ENCODE measurements at places on chromosomes 4 and X. TPM values are rescaled to one million over a fixed set of nuclear protein-coding genes. Genes with fewer than 3 reads are reported as not detected.
A peak's percentile ranks its signal among the peaks of the same experiment; 100 is the strongest.

Gene GLUD2
- total RNA-seq, result 2.7 TPM

Gene CCDC160
- 1.6 TPM for total RNA-seq

Gene TRPC5OS
- not detected for total RNA-seq

Gene MAGEA9B
- total RNA-seq, result not detected

GRCh38 chr4:8395504-8396296 is 44.8 kb downstream of the ACOX3 start:
- peaks cover 45% of the 10 kb centered on the region for H3K36me3 ChIP-seq
- H3K27me3 ChIP-seq, result no peaks in the 10 kb centered on the region
- DNase-seq, result no peak

DNA sequence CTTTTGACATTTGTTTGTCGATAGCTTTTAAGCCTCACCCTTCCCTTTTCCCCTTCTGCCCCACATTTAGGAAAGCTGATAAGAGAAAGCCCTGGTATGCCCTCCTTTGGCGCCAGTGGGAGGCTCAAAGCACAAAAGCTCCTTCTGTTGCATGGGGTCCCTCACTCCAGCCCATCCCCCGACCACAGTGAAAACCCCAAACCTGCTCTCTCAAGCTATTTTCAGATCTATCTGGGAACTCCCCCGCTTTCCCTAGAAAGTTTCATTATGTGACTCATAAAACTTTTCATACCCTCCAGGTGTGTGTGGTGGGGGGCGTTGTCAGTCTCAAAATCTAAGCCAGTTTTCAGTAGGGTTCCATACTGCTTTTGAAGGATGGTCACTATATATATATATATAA is 259.0 kb upstream of the PCDH7 start:
- no peaks in the 10 kb centered on the region for H3K27me3 ChIP-seq
- H3K36me3 ChIP-seq, result no peaks in the 10 kb centered on the region
- no peaks in the 10 kb centered on the region for H3K4me1 ChIP-seq
- DNase-seq, result no peak
- no peak overlapping the region for H3K27ac ChIP-seq

DNA sequence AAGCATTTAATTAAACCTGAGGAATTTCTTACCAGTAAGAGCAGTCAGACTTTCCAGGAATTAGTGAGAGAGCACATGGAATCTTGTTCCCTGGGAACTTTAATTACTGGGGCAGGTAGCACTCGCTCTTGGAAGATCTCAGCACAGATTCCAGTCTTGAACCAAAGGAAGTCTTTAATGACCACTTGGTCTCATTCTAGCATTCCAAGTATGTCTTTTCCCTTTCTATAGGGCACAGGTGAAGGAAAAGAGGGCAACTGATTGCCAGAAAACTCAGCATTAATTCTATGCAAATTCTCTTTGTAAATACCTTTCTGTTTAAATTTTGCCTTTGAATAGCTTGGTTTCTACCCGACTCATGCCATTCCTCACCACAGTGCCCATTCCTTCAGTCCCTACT is 236.6 kb downstream of the LDB2 start:
- no peak for DNase-seq
- peaks cover 4% of the 10 kb centered on the region for H3K4me1 ChIP-seq
- H3K4me3 ChIP-seq, result no peak overlapping the region
- H3K36me3 ChIP-seq, result no peaks in the 10 kb centered on the region

GRCh38 chrX:153641627-153642026 is 5.4 kb upstream of the DUSP9 start:
- H3K4me1 ChIP-seq, result peaks cover 22% of the 10 kb centered on the region
- no peaks in the 10 kb centered on the region for H3K36me3 ChIP-seq
- H3K27me3 ChIP-seq, result peaks cover 64% of the 10 kb centered on the region

DNA sequence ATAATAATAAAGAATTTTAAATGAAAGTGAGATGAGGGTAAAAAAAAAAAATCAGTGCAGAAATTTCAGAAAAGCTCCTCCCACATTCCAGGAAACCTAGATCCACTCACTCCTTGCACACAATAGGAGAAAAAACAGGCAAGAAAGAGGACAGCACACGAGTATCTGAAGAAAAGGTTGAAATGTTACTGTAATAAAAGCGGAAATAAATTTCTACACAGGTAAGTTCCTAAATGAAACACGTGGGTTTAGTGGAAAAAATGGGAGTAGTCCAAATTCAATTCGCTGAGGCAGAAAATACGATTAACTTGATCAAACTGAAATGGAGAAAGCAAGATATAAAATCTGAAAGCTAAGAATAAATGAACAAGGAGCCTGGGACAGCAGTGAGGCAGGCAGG is 2.0 kb upstream of the ACE2 start:
- H3K27me3 ChIP-seq, result no peaks in the 10 kb centered on the region
- no peaks in the 10 kb centered on the region for H3K36me3 ChIP-seq
- no peak for DNase-seq
- H3K4me3 ChIP-seq, result no peak overlapping the region

DNA sequence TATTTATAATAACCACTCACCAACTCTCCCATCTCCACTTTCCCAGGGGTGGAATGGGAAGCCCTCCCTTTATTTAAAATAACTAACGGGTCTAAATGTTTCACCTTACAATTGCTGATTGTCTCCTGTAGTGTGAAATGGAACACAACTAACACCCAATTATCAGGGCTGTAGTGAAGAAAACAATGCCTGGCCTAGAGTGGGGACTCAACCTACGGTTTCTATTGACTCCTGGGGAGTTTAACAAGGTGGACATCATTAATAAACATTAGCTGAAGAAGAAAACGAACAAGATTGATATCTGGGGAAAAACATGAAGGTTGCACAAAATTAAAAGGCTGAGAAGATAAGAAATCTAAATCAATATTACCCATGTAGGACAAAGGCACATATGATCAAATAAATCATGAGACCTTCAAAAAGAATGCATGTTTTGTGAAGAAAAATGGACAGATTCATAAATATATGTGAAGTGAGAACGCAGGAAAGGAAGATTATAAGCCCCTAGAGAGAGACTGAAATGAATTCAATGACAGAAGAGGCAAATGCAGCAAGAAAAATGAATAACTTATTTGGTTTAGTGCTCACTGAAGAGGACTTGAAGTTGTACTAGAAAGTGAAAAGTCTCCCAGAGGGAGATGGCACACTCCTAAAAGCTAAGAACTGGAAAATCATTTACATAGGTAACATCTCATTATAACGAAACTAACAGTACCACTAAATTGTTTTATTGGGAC is 593.0 kb upstream of the AADAT start:
- no peak overlapping the region for H3K4me3 ChIP-seq
- no peaks in the 10 kb centered on the region for H3K4me1 ChIP-seq
- DNase-seq, result no peak
- no peaks in the 10 kb centered on the region for H3K27me3 ChIP-seq

DNA sequence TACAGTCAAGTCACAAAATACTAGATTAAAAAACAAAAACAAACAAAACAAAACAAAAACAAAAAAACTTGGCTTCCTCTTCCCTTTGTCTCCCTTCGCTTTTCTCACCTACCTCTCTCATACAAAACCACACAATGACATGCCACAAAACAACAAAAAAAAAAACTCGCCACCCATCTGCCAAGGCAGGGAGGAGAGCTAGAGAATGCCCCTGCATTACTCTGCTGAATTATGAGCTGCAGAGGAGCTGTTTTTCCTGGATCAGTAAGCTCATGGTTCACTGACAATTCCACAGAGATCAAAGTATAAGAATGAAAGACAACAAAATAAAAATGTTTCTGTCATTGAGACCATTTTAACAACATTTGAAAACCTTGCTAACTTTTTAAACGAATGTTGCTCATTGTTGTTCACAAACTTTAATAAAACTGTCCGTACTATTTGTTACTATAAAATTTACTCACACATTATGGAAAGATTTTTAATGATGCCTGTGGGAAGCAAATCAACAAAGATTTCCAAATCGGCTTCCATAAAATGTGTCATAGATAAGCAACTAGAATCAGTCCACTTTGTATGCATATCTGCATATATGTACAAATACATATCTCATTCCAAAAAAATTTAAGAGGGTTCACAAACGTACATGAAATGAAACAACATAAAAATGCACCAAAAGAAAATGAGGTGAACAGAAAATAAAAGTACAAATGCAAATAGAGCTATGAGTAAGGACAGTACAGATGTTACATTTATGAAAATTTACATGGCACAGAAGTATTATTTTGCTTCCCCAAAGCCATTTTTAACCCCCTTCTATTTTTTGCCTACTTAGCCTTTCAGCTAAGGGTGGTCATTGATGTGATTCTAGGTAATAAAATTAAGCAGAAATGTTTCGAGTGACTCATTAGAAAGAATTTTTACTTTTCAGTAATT is 252.4 kb upstream of the FAT4 start:
- no peaks in the 10 kb centered on the region for H3K36me3 ChIP-seq
- no peaks in the 10 kb centered on the region for H3K4me1 ChIP-seq
- DNase-seq, result no peak
- no peak overlapping the region for H3K4me3 ChIP-seq
- no peaks in the 10 kb centered on the region for H3K27me3 ChIP-seq

DNA sequence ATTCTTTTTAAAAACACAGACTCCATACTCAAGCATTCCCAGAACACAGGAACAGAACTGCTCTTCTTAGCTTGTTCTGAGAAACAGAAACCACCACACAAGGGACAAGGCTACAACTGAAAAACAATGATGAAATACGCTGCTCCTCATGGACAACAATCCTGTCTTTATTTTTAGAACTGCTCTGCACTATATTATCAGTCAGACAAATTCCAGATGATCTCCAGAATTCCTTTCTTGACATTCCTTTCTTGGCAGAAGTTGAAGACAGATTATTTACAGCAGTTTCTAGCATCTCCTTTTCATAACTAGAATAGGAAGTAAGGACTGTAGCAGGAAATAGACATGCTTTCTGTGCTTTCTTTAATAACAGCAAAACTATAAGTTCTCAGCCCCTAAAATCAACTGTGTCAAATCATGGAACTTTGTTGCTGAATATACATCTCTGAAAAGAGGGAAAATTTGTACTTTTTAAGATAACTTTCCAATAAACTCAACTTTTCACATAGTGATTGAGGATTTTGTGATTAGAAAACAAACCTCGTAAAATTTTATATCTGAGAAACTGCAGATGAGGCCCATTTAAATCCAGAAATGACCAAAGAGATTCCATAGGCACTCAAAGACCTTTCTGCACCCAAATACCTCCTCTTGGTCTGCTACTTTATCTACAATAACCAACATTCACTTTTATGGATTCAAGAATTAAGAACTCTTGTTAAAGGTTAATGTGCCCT is 35.9 kb downstream of the ANTXR2 start:
- no peaks in the 10 kb centered on the region for H3K27me3 ChIP-seq
- H3K4me3 ChIP-seq, result no peak overlapping the region
- H3K27ac ChIP-seq, result peak overlapping the region; percentile 78
- no peak for DNase-seq

GRCh38 chr4:166153548-166153947 is 280.5 kb downstream of the TLL1 start:
- H3K4me3 ChIP-seq, result no peak overlapping the region
- no peaks in the 10 kb centered on the region for H3K36me3 ChIP-seq
- no peak for DNase-seq
- no peak overlapping the region for H3K27ac ChIP-seq
- H3K27me3 ChIP-seq, result peaks cover 3% of the 10 kb centered on the region
- no peaks in the 10 kb centered on the region for H3K4me1 ChIP-seq

- no peak overlapping the region for H3K4me3 ChIP-seq
- no peaks in the 10 kb centered on the region for H3K27me3 ChIP-seq
- peak overlapping the region; percentile 14 for H3K27ac ChIP-seq
- H3K4me1 ChIP-seq, result no peaks in the 10 kb centered on the region
Observed at GRCh38 chrX:123425904-123426303, 241.8 kb downstream of the GRIA3 start.

DNA sequence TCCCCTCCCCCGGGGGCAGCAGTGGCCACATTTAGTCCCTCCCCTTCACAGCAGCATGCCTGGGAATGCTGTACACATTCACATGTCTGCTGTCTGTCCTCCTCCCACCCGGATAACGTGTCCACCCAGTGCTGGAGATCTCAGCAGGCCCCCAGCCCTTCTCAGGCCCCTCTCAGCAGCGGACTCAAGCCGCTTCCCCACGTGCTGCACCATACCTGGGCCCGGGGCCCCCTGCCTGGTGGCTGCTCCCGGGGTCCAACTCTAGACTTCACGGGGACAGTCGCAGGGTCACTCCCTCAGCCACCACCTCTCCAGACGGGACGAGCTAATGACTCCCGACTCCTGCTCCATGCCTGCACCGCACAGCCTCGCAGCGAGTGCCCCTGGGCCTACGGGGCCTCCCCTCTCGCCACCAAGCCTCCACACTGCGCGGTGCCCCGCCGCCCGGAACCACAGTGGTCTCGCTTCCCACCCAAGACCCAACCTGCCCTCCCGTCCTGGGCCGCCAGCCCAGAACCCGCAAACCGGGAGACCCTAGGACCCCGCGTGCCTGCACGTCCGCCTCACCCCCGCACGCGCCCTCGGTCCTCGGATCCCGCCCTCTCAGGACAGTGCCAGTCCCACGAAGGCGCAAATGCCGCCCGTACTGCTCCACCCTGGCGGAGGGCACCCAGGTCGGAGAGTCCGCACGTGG is 1.3 kb upstream of the PCGF3 start:
- H3K4me3 ChIP-seq, result peak overlapping the region; percentile 96
- H3K4me1 ChIP-seq, result peaks cover 50% of the 10 kb centered on the region
- H3K27me3 ChIP-seq, result no peaks in the 10 kb centered on the region
- H3K27ac ChIP-seq, result no peak overlapping the region
- no peak for DNase-seq

DNA sequence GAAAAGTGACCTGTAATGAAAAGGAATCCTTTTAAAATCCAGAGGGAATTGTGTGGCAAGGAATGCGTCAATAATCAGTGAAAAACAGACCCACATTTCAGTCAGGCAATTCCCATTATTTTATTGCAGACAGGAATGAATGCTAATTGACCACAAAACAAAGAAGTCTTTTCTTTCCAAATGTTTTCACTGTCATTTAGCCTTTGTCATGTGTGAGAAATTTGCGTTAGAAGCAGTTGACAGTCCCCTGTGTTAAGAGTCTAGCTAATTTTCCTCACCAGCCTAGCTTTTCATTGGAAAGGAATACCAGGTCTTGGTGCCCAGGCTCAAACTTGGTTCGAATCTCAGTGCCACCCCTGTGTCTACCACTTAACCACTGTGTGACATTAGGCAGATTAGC is 83.4 kb downstream of the KIT start:
- no peaks in the 10 kb centered on the region for H3K4me1 ChIP-seq
- H3K4me3 ChIP-seq, result no peak overlapping the region
- peaks cover 5% of the 10 kb centered on the region for H3K36me3 ChIP-seq
- no peak overlapping the region for H3K27ac ChIP-seq

- H3K27me3 ChIP-seq, result no peaks in the 10 kb centered on the region
- H3K4me1 ChIP-seq, result no peaks in the 10 kb centered on the region
- H3K36me3 ChIP-seq, result no peaks in the 10 kb centered on the region
- no peak for DNase-seq
- H3K27ac ChIP-seq, result no peak overlapping the region
Observed at GRCh38 chr4:137509855-137510282, 22.4 kb downstream of the PCDH18 start.

GRCh38 chr4:101175896-101176676 is 171.2 kb downstream of the PPP3CA start:
- H3K36me3 ChIP-seq, result no peaks in the 10 kb centered on the region

DNA sequence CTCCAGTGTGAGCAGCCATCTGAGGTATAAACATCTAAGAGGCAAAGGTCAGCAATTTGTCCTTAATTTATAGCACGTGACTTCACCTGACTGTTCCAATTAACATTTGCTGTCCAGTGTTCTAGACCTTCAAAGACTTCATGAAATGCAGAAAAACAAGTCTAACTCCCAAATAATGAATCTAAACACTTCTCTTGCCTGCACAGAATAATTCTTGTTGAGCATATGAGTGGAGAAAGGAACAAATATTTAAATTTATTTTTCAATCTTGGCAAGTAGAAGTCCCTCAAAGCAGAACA is 12.0 kb downstream of the RFC1 start:
- peak overlapping the region; percentile 73 for H3K27ac ChIP-seq
- H3K27me3 ChIP-seq, result no peaks in the 10 kb centered on the region
- peaks cover 17% of the 10 kb centered on the region for H3K36me3 ChIP-seq
- H3K4me3 ChIP-seq, result peak overlapping the region; percentile 39

Data from suprapubic skin (tissue), 4 donors.